K562 (cell line): ENCODE measurements at places on chromosomes 6 and 20.

DNA sequence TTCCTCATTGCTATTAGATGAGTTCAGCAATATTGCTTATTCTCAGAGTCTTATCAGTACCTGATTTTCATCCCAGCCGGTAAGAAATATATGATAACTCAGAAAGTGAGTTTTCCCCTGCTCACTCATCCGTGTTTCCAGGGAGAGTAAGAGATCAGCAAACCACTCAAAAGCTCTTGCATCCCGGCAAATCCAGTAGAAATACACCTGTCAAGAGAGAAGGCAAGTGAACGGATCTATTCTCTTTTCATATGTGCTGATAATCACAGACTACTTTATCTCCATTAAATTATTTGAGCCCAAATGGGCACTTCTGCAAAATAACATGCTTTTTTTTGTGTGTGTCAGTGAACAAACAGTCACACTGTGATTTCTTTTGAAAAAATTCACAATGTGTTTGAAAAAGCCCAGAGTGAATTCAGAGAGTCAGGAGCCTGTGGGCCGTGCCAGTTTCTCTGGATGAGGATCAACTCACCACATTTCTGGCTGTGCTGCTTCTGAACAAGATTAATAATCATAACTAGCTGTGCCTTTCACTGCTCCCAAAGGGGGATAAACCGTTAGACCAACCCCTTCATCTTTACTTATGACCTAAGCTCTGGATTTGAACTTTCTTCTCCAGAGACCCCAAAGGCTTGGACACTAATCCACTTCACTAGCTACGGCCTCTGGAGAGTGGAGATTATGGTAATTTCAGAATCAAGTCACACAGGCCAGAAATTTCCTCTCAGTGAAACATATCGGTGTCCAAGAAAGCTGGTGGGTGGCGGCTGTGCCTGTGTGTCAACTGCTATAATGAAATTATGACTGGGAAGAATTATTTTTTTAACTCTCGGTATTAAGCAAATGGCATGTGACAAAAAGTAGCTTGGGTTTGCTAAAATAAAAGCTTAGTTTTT is 44.2 kb downstream of the NOX3 start:
- no peak for DNase-seq

DNA sequence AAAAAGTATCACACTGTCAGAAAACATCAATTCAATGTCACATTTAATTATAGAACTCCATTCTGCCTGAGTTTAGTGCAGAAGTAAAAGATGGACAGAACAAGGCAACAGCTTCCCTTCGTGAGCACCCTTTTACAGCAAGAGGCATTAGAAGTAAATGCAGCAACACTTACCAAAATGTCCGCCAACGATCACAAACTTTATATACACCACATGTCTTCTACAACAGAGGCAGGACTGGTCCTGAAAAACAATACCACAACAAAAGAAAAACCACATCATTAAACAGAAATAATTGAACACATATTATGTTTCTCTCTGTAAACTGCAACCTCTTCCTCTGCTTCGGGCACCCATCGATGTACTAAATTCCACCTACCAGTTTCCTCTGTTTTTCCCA is 92.9 kb downstream of the FYN start:
- DNase-seq = no peak

GRCh38 chr20:23434521-23435313 is 4.8 kb upstream of the CSTL1 start:
- DNase-seq = no peak

- DNase-seq = no peak
Measured at GRCh38 chr20:9072861-9073500, 4.1 kb downstream of the PLCB4 start.

- DNase-seq = no peak
Measured at GRCh38 chr20:1119524-1119923, 1.1 kb downstream of the PSMF1 start.

DNA sequence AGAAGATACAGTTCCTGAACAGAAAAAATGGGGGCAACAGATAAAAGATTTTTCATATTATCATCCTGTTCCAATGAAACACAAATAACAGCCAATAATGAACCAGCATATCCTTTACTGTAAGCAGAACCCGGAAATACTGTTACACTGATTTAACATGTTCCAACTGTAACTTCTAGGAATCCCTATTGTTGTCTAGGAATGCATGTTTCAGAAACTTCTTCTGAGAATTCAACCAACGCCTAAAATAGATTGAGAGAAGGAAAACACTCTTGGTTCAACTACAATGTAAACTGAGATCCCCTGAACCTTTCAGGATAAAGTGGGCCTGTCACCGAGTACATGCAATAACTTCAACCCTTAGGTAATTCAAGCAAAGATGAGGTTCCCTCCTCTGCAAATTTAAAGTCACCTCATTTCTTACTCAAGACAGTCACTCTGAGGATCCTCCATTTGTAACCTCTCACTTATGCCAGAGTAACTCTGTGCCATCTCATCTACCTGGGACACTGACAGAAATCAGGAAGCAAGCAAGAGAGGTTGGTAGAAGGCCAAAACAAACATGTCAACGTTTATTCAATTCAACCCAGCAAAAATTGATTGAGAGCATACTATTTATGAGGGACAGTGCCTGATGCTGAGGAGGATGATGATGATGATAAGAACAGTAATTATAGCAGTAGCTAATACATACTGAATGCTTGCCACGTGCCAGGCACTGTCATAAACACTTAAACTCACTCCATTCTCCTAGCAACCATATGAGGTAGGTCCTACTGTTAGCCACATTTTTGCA is 14.1 kb downstream of the UBE3D start:
- DNase-seq = no peak

DNA sequence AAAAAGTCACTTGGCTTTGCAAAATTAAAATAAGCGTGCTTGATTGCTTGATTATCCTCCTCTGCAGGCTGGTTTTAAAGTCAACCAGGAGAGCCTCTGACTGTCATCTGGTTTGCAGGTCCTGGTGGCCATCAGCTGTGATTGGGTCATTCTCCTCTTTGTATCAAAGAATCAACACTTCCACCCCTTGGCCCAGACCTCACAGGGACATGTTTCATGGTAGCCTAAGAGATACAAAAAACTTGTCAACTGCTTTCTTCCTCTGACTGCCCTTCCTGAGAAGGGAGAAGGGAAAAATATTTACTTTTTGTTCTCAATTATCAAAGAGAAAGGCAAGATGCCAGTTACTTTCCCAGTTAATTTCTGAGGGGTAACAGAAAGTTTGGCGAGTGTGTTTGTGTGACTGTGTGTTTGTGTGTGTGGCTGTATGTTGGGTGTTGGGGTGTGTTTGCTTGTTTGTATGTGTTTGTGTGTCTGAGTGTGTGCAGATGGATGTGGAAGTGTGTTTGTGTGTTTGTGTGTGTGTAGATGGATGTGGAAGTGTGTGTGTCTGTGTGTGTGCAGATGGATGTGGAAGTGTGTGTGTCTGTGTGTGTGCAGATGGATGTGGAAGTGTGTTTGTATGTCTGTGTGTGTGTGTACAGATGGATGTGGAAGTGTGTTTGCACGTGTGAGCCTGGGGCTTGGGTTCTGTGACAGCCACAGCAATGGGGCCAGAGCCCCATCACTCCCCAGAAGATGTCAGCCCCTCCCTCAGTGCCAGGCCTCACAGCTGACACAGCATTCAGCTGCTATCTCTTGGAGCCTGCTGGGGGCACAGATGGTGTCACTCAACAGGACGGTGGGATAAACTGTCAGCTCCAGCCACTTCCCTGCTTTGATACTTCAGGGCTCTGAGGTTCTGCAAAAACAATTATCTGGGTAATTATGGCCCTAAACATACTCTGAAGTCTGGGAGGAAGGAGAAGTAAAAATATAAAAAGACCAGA is 98.6 kb upstream of the RNF24 start:
- DNase-seq = no peak

DNA sequence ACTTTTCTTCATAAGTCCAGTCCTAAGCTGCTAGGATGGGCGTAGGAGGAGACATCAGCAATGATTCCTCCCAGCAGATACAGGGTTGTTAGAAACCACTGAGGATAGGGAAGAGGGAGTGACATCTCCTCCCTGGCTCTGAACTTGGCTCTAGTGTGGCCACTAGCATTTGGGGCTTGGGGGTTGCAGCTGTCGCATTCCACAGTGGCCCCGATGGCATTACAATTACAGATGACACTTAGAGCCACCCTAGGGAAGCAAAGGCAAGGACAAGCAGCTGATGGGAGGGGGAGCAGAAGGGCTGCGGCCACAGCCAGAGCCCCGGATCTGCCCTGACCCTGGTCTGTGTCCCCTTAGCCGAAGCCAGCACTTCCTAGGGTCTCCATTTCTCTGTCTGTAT is 9.5 kb upstream of the CDKN1A start:
- DNase-seq = no peak

GRCh38 chr6:96917098-96917497 is 7.4 kb upstream of the KLHL32 start:
- DNase-seq = peak; percentile 36

DNA sequence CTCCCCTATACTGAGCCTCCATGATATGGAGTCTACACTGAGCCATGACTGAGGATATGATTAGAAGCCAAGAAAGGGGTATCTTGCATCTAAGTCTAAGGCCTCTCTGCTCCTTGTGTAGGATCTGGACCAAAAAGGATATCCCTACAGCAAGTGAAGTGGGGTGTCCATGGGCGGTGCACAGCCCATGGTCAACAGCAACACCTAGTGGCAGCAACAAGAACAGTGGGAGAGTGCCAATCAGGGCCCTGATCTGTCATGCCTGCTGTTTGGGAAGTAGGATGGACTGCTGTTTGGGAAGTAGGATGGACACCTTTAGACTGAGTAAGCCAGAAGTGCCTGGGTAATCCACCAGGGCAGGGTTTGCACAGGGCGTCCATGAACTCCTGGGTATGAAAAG is 22.4 kb downstream of the PTGIS start:
- peak; percentile 42 for DNase-seq

GRCh38 chr6:252775-253535 is 39.3 kb upstream of the DUSP22 start:
- no peak for DNase-seq

DNA sequence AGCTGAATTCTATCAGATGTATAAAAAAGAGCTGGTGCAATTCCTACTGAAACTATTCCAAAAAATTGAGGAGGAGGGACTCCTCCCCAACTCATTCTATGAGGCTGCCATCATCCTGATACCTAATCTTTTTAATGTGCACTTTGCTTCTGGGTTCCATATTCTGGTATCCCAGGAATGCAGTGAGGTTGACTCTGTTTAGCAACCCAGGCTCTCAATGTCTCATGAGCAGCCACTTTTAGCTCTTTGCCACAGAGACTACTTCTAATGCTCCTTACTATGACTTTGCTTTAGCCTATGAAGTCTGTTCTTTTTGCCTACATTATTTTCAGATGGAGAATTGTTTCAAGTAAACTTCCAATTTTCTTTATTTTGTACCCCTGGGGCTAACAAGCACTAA is 185.5 kb upstream of the NRSN1 start:
- no peak for DNase-seq

- no peak for DNase-seq
Measured at GRCh38 chr6:154847318-154847717, 114.1 kb downstream of the SCAF8 start.

GRCh38 chr6:121395736-121396135 is 39.7 kb upstream of the GJA1 start:
- DNase-seq = no peak

GRCh38 chr20:34199183-34199582 is 42.0 kb upstream of the ASIP start:
- no peak for DNase-seq

DNA sequence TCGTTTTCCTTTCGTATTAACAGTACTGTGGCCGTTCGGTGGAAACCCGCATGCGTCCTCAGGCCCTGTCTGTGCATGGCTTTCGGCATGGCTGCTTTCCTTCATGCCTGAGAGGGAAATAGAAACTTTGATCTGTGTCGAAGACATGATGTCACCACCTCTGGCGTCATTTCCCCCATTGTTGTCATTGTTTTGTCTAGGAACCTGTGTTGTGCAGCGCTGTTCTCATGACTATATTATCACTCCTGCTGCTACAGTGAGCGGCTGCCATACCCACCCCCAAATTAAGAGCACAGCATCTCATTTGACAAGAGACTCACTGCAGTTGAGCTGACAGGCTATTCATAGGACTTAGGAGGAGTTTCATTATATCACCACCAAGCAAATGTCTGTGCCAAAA is 172.3 kb downstream of the TMEM242 start:
- DNase-seq = no peak

- DNase-seq = no peak
Measured at GRCh38 chr6:160586374-160586773, 77.7 kb downstream of the LPA start.

GRCh38 chr6:26475823-26476729 is 18.3 kb downstream of the BTN2A1 start:
- DNase-seq = no peak

DNA sequence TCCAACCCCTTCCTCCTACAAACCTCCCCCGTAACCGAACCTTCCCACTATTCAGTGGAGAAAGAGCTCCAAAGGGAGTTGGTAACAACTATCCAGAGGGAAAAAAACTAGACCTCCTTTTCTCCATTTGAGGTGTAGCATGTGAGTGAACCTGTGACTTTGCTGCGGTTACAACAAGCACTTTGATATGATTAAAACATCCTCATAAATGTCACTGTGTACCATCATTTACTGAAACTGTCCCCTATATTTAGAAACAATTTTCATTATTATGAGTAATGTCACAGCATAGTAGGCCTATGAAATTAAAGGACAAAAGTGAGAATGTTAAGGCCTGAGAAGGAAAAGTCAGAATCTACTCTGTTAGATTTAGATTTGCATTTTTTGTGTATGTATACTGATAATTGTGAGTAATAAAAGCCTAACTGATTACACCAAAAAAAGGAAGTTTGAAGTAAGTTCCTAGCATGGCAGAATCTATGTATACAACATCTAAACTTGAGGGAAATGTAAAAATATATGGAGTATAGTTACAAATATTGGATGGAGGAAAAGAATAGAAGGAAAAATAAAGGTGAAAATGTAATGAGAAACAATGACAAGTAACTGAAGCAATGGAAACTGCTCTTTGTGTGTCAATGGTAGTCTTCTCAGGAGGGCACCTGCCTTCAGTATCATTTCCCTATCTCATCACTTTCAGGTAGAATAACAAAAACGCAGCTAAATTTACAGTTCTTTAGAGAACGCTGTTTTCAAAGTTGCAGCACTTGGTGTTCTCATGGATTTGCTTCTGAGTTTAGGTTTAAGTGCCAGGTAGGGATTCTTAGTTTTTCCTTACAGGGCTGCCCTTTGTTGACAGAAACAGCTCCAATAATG is 145.9 kb downstream of the IMPG1 start:
- no peak for DNase-seq

GRCh38 chr6:1703091-1703855 is 93.6 kb downstream of the FOXC1 start:
- peak; percentile 76 for DNase-seq

GRCh38 chr20:37142708-37143107 is 36.4 kb upstream of the RPN2 start:
- no peak for DNase-seq

DNA sequence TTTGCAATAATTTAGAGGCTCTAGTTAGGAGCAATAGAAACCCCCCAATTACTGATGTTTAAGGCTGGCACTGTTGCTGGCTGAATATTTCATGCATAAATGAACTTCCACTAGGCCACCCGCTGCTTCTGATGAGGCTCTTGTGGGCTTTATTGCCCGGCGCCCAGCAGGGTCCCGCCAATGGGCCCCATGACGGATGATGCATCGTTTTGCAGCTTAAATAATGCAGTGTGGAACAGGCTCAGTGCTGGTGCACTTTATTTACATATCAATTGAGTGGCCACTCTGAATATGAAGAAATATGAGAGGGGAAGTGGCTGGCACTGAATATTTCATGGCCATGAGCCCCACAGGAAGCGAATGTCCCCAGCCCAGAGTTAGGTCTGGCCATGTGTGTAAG is 155.3 kb upstream of the MAFB start:
- no peak for DNase-seq

- no peak for DNase-seq
Measured at GRCh38 chr6:78460711-78461110, 406.6 kb upstream of the IRAK1BP1 start.

GRCh38 chr6:42714098-42714761 is 8.2 kb downstream of the PRPH2 start:
- DNase-seq = no peak
